ENCODE measurements at places on chromosomes 4 and X.

GRCh38 chr4:125626946-125627345, 312.2 kb downstream of the FAT4 start:
- DNase-seq, result no peak

- DNase-seq, result no peak
These were observed 6.9 kb upstream of the WDR1 start for GRCh38 chr4:10123227-10124101.

DNA sequence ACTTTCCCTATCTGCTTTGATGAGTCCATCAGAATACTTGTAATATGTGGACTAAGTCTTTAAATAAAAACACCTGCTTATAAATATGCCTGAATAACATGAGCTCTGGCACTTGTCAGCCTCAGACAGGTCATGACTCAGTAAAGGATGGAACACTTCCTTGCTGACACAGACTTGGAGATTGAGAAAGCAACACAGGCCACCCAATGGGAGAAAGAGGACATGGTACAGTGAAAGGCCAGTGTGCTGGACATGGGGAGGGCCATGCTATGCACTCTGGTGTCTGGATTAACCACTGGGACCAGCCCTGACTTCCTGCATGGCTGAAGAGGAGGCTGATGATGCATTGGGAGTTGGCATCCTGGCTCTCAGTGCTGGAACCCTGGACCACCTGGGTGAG, 149.5 kb downstream of the DHRSX start:
- no peak for DNase-seq

DNA sequence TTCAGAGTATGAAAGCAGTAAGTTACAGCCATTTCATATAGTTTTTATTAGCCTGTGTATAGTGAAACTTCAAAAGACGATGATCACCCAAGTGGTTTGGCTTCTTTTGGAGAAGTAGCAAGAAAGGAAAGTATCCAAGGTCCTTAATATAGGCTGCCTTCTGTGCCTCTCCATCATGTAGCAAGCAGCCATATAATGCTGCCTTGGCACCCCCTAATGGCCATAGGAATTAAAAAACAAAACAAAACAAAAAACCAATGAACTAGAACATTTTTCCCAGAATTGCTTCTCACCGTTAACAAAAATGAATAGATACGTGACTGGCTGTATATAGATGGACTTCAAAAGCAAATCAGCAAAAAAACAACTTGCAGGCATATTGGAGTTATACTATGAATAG, 18.9 kb downstream of the LAMP2 start:
- no peak for DNase-seq

- no peak for DNase-seq
These were observed 76.7 kb downstream of the LRBA start for GRCh38 chr4:150938417-150938816.

GRCh38 chr4:23455456-23456158, 434.2 kb downstream of the PPARGC1A start:
- DNase-seq, result no peak

DNA sequence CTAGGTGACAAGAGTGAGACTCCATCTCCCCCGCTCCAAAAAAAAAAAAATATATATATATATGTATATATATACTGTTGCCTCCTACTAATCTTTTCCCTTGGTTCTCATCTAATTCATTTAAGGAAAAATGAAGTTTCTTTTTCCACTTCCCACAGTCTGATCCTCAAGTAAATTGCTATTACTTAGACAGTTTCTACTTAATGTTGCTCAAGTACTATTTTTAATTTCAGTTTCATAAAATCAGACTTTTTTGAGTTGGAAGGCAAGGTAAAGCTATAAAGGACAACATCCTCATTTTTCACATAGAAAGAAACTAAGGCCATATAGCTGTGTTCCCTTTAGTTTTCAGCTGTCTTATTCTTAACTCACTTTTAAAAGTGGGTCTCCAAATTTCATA, 5.8 kb downstream of the RXFP1 start:
- no peak for DNase-seq

GRCh38 chr4:187552781-187553180, 442.8 kb upstream of the ZFP42 start:
- no peak for DNase-seq

DNA sequence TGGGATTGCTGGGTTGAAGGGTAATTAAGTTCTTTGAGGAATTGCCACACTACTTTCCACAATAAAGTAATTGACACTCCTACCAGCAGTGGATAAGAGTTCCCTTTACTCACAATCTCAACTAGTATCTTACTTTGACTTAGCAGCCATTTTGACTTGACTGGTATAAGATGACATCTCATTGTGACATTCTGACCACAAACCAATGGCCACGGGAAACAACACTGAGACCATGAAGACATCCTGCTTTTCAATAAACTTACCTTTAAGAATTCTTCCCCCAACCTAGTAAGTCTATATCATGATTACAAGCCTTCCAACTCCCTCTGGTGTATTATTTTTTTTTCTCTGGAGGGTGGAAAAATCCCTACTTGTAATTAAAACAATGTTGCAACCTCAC, 66.9 kb upstream of the WDR1 start:
- DNase-seq, result no peak

GRCh38 chr4:26410385-26411293, 79.6 kb downstream of the CCKAR start:
- peak; percentile 9 for DNase-seq

GRCh38 chrX:31459361-31459760, 387.5 kb upstream of the FTHL17 start:
- DNase-seq, result no peak

GRCh38 chr4:146098978-146099377, 76.5 kb upstream of the LSM6 start:
- DNase-seq, result no peak

GRCh38 chr4:38894322-38894982, 26.8 kb downstream of the FAM114A1 start:
- DNase-seq, result no peak

DNA sequence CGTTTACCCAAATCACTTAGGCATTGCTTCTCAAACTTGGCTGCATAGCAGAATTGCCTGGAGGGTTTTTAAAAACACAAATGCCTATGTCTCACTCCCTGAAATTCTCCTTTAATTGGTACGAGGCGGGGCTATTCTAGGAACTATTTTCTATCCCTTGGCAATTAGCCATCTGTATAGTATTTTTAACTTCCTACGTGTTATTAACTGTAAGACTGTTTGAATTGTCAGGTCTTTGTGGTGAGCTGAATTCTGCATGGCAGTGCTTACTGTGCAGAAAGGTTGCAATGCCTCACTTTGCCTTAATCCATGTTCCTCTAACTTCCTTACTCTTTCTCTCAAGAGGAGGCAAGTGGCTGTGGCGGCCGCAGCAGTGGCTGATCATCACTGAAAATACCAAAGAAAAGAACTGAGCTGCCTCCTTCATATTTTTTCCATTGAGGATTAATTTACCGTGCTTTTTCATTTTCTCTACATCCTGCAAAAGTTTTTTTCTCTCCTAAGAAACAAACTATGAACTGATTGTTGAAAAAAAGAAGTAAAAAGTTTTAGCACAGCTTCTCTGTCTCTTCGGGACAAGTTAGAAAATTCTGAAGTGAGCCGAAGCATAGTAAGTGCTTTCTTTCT, at the start of gene SHROOM3:
SHROOM3 (plus strand) TSS at position 329 of the 627 bp plus-strand sequence. CDS start 824 bp downstream, outside the sequence.
- DNase-seq, result no peak

GRCh38 chr4:6386091-6386490, 86.3 kb downstream of the PPP2R2C start:
- DNase-seq, result no peak
